ENCODE measurements at places on chromosomes 12 and 14.

DNA sequence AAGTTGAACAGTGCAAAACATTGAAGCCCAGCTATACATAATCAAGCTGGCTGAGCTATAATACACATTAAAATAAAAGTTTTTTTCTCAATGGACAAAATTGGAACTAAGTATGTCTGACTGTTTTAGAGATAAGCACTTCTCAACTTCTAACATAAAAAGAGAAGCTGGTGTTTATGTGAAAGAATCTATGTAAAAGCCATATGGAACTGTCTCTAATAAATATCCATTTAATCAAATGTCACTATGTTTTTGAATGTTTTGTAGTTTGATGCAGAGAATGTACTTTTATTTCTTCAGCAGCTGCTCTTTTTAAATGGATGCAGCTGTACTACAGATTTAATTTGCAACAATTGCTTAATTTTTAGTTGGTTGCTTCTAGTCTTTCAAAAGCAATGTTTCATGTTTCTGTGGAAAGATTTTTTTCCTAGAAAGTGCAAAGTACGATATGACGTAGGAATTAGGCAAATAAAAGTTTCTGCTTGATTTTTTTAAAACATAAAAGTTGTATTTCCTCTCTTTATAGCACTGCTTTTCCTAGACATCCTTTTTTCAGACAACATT, 114.2 kb downstream of the PDE3A start:
- no peak for DNase-seq

GRCh38 chr12:60752589-60752988, 1156.8 kb downstream of the SLC16A7 start:
- DNase-seq, result no peak

DNA sequence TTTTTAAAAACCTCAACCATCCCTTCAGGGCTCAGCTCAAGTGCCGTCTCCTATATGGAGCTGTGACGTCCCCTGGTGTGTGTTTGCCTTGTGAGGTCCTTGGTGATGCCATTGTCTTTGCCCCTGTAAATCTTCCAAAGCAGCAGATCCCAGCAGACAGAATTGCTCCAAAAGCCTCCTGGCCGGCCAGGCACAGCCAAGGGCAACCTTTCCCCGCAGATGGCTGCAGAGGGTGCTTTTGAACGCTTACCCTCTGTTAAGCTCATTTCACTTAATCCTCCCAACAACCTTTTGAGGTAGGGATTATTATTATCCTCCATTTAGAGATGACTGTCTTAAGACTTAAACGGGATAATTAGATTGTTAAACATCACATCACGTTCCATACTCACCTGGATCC, 51.4 kb downstream of the RFX4 start:
- DNase-seq, result no peak

DNA sequence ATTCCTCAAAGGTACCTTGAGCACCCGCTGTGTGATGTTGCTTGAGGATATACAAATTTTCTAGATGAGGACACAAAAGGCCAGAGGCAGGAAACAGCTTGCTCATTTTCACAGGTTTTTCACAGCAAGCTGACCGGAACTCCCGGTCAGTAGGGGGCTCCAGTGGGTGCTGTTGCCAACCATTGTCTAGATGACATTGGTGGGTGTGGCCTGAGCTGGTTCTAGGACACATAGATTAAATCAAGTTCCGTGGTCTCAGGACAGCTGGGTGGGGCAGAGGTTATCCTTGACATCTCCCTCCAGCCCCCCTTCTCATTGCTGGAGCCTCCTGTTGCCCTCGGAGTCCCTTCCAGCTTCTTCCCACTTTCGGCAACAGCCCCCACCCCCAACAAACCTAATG, 153.6 kb upstream of the FKBP4 start:
- DNase-seq, result peak; percentile 27

- no peak for DNase-seq
Observed at GRCh38 chr12:103839609-103840461, 1.2 kb downstream of the NT5DC3 start.

- no peak for DNase-seq
Observed at GRCh38 chr12:115438314-115438713, 754.3 kb upstream of the TBX3 start.

- no peak for DNase-seq
Observed at GRCh38 chr12:81872400-81872799, 113.2 kb upstream of the PPFIA2 start.

- DNase-seq, result no peak
Observed at GRCh38 chr12:42570076-42570475, 19.5 kb downstream of the PRICKLE1 start.

GRCh38 chr12:45914090-45914489, 76.3 kb downstream of the SCAF11 start:
- peak; percentile 11 for DNase-seq

DNA sequence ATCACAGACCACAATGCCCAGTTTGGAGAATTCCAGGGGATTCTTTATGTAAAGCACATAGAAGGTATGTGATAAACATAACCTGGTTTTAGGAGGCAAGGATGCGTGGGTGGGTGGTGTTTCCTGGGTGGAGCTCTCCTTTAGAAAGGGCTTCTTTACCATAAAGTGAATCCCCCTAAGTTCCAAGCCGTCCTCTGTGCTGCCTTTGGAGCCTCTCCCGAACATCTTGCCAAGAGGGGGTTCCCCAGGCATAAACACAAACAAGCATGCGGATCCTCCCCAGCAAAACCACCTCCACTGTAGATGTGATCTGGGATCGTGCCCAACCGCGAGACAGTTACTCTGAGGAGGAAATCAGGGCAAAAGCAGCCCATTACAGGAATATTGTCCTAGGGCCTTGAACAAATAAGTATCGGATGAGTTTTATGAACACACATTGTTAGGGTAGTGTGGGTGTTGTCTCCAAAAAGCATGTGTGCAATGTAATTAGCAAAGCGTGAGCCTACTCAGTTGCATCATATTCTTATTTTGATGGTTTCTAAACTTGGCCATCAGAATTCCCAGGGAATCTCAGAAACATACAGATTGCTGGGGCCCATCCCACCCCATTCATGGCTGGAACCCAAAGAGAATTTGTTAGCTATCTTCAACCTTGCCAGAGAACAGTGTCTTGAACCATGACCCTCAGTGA, 48.8 kb upstream of the CORO1C start:
- no peak for DNase-seq

- DNase-seq, result peak; percentile 20
Observed at GRCh38 chr12:100199347-100200149, 1.1 kb upstream of the ACTR6 start.

DNA sequence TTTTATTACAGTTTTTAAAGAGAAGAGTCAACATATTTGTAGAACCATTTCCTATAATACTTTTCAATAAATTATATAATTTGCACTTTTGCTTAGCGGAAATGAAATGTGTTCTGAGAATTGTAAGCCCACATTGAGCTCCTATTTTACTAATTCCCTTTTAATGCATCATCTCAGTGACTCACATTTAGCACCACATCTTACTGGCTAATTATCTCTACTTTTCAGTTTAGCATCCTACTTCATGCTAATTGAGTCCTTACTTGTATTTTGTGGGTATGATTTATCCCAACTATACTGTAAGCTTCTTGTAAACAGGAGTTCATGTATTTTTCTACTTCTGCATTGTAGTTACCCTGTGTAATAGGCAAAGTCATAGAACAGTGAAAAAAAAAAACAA, 67.5 kb downstream of the TMX1 start:
- no peak for DNase-seq

DNA sequence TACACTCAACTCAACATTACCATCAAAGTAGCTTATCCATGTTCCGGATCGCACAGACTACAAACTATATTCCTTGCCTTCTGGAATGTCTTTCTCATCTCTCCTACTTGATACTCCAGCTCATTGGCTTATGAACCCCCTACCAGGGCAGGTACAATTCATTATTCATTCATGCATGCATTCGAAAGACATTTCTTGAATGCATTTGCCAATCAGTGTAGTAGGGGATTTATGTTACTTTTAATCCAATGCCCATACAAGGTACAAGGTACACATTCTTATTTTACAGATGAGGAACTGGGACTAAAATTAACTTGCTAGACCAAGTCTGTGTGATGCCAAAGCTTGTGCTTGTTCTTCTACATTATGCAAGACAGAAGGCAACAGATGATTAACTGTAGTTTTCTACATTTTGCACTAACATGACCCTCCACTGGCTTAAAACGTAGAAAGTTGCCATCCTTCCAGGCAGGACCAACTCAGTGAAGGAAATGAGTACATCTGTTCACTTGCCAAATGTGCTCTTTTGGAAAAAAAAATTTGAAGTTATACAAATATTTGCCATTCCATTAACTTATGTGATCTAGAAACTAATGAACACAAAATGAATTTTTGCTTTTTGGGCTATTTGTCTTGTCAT, 53.8 kb upstream of the KCNJ8 start:
- DNase-seq, result no peak

- DNase-seq, result no peak
Observed at GRCh38 chr14:81169711-81170103, 51.1 kb downstream of the GTF2A1 start.

DNA sequence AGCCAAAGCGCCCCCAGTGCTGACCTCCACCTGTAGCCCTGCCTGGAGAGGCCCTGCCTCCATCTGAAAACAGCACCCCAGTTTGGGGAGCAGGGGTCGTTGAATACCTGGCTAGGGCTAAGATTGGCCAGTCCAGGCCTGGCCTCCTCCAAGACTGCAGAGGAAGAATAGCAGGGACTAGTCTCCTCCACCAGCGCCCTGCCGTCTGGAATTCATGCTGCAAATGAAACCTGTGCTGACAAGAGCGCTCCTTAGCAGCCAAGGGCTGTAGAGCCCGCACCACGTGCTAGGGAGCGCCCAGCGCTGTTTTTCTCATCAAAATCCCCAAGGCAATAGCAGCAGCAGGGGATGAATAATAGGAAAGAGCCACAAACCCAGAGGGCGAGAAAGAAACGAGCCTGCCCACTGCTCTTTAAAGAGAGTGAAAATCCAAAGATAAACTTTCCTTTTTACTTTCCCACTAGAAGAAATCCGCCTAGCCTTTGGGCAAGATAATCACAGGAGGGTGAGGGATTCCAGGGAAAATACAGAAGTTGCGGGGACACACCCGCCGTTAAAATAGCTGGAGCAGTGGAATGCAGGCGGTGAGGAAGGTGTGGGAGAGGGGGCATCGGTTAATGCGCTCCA, 3.3 kb downstream of the COL2A1 start:
- DNase-seq, result no peak

DNA sequence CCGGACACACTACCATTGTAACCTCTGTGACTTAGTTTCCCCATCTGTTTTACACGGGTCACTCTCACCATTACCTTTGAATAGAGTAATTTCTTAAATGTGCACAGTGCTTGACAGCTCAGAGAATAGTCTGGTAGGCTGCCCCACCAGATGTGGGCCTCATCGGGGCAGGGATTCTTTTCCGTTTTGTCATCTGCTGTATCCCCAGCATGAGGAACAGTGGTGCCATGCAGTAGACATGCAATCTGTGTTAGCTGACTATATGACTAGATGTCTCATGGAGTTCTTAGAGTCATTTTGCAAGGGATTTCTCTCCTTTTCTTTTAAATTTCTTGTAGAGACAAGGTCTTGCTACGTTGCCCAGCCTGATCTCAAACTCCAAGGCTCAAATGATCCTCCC, 44.9 kb upstream of the PLEKHG3 start:
- no peak for DNase-seq

GRCh38 chr12:94618995-94619695, 31.2 kb downstream of the TMCC3 start:
- peak; percentile 31 for DNase-seq

GRCh38 chr12:48866052-48866711, 512 bp upstream of the RND1 start:
- no peak for DNase-seq

- no peak for DNase-seq
Observed at GRCh38 chr14:92963301-92964123, 40.6 kb downstream of the CHGA start.

DNA sequence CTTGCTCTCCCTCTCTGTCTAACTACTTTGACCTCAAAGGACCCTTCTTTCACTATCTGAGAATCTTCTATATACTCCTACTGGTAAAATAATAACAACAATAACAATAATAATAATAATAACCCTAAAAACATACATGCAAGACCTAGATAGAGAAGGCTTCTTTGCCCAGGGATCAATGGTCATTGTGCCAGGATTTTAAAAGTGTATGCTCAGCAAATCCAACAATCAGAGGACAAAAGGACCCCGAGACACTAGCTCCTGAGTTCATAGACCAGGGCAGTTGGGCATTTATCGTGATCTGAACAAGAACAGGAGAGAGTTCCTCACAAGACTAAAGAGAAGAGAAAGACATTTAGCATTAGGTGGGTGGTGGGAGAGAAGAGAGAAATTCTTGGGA, 358.5 kb downstream of the DAD1 start:
- no peak for DNase-seq

GRCh38 chr14:80959496-80959895, 4.1 kb downstream of the TSHR start:
- no peak for DNase-seq

GRCh38 chr14:105849933-105850626, 323.7 kb downstream of the TMEM121 start:
- DNase-seq, result no peak
